ENCODE measurements at places on chromosomes 5 and 9.

- DNase-seq = no peak
Measured at GRCh38 chr5:19175776-19176570, 812.0 kb downstream of the CDH18 start.

DNA sequence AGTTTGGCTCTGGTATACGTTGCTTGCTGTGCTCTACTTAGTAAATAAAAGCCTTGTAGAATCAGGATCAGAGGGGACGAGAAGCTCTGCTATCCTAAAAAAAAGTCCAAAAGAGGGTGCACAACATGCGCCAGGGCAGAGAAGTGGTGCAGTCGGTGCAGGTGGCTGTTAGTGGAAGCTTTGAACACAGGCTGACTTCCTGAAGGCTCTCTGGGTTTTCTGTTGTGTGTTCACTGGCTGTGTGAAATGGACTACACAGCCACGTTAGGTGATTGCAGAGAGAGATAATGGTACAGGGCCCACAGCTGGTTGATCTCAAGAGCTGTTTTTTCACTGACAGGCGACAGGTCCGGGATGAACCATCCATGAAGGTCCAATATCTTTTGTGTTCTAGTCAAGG is 167.4 kb downstream of the TMEM167A start:
- no peak for DNase-seq

DNA sequence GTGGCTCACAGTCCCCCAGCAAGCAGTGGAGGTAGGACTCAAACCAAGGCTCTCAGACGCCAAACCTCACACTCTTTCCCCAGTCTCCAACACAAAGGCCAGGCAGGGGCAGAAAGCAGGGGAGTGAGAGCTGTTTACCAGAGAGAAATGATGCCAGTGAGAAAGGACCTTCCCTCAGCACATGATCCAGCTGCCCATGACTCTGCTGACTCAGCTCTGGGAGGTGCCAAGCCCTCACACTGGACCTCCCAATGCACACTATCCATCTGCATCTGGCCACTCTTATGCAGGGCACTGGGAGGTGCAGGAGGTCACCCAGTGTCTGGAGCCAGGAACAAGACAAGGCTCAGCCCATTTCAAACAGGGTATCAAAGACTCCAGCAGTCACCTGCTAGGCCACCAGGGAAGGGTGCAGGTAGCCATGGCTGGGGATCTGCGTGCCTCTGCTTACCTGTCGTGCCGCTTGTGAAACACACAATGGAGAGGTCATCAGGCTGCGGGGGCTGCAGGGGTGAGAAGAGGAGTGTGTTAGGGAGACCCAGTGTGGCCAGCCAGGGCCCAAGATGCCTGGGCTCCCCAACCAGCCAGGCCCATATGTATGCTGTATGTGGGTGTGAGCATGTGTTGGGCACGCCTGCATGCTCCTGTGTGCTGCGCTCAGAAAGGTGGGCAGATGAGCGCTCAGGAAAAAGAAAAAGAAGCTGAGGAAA is 26.3 kb downstream of the ACSL6 start:
- no peak for DNase-seq

DNA sequence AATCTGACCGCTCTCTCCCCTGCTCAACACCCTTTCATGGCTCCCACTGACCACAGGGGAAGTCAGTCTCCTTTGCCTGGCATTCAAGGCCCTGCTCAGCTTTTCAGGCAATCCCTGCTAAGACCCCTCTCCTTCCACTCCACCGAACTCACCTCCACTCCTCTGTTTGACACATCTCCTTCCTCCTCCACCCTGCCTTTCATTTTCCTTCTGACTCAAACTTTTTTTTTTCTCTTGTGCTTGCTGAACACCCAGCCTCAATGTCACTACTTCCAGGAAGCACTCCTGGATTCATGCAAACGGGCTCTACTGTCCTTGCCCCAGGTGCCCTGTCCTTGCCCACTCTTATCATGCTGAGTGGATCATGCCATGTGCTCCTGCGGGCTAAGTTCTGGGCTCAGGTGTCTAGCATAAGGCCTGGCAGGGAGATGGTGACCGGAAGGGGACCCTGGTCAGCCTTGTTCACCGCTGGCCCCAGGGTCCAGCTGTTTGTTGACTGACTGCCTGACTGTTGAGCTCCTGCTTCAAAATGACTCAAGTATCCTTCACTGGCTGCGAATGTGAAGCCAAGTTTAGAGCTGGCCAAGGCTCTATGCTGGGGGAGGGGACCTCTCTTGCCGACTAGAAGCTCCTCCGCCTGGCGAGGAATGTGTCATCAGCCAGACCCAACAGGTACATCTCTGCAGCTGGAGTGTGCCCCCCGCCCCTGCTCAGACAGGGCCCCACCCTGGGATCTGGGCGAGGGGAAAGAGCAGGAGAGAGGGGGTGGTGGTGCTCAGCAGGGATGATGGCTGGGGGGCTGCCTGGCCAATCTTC is 6.2 kb downstream of the NR5A1 start:
- no peak for DNase-seq

GRCh38 chr9:4147476-4148230 is 152.2 kb downstream of the GLIS3 start:
- DNase-seq = no peak

GRCh38 chr5:167582283-167582682 is 709.2 kb upstream of the WWC1 start:
- no peak for DNase-seq

DNA sequence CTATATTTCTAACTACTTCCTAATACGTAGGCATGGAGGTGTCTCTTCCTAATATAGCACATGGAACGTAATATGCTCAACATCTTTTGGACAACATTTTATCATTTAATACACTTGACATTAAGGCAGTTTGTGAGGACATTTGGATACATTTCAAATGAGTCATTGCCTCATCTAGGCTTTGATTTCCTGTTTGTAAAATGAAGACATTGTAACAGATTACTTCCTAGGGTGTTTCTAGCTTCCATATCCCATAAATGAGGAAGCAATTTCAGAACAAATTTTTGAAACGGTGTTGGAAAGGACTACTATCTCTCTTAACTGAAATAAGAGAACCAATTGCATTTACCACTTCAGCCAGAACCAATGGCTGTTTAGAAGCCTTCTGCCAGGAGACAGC is 38.7 kb downstream of the SLC28A3 start:
- no peak for DNase-seq

Measured in GM10248 (cell line).